CMK (cell line): ENCODE measurements at places on chromosomes 7 and 10.

DNA sequence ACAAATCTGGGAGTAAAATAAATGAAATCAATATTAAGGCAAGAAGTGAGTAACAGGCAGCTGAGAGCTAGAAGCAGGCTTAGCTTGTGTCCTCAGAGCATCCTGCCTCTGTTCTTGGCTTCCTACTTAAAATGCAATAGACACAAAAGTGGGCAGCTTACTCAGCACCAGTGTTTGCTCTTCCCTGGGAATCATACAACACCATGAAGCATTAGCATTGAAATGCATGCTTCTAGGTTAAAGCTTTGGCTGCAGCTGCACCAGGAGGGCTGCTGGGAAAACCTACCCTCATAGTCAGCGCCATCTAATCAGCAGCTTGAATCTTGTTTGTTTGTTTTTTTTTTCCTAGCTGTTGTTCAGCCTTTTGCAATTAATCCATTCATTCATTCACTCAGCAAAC is 104.2 kb upstream of the VWC2 start:
- no peak for DNase-seq

DNA sequence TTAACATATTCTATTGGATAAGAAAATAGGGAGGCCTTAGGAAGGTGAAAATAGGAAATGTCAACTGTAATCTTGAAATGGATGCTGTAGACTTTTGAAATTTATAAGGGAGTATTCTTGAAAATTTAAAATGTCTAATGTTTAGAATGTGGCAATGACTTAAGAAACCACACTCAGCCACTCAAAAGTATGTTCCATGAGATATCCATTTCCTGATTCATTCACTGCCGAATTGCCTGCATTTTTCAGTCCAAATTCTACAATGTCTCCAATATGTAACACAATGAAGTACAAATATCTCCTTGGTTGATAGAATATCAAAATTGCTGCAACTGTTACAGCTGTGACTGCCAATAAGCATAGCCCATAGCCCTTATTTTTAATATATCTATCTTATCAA is 25.9 kb downstream of the PRKG1 start:
- DNase-seq, result no peak

DNA sequence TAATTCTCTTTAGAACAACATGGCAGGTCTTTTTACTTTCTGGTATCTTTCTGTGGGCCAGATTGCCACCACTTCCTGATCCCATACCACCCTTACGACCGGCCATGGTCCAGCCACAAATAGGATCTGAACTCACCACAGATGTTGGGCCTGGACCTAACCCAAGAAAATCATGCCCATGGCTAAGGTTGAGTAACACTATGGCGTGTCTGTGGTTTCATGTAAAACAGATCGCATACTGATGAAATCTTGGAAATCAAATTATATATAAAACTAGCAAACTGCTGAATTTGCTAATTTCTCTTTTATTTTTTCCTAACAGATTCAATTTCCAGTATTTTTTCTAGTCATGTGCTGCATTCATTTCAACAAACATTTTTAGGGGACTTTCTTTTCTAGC is 77.2 kb downstream of the CH25H start:
- DNase-seq, result no peak

DNA sequence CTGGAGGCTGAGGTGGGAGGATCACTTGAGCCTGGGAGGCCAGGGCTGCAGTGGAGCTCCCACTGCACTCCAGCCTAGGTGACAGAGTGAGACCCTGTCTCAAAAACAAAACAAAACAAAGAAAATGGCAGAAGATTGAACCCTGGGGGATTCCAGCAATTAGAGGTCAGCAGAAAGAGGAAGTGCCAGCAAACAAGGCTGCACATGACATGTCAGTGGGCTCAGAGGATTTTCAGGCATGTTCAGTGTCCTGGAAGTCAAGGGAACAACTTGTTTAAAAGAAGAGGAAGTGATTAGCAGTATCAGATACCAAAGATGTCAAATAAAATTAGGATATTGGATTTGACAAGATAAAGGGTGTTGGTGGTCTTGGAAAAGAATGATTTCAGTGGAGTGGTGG is 32.3 kb downstream of the RAB18 start:
- DNase-seq, result peak; percentile 24

- no peak for DNase-seq
These were observed 153.3 kb upstream of the TCERG1L start for GRCh38 chr10:131464789-131465188.

DNA sequence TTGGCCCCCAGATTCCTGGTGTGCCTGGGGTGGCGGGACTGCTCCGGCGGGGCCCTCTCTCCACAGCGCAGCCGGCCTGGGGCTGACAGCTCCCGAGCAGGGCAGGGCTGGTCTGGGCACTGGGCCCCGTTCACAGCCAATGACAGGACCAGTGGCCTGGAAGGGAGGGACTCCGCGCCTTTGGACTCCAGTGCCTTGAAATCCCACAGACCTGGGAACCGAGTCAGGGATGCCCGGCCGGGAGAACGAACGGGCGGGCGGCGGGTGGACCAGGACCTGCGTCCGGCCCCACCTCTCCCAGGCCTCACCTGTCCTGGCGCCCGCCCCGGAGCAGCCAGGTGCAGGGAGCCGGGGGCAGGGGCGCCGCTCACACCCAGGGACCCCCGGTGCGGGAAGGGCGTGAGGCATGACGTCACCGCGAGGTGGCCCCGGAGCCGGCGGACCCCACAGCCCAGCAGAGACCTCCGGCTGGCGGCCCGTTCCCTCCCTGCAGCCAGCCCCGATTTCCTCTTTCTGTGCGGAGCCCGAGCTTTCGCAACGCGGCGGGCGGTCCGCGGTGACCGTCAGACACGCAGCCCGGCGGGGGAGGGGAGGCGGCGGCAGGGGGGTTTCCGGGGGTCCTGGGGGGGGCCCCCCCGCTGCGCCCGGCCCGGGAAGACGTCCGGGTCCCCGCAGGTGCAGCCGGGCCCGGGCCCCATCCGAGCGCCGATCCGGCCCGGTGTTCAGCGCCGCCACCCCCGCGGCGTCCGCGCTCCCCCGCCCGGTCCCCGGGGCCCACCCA is 743 bp downstream of the ADAP1 start:
- DNase-seq, result no peak

GRCh38 chr10:110802090-110802489 is 69.6 kb upstream of the PDCD4 start:
- DNase-seq, result no peak

GRCh38 chr10:29649561-29650551 is 15.1 kb upstream of the SVIL start:
- no peak for DNase-seq

DNA sequence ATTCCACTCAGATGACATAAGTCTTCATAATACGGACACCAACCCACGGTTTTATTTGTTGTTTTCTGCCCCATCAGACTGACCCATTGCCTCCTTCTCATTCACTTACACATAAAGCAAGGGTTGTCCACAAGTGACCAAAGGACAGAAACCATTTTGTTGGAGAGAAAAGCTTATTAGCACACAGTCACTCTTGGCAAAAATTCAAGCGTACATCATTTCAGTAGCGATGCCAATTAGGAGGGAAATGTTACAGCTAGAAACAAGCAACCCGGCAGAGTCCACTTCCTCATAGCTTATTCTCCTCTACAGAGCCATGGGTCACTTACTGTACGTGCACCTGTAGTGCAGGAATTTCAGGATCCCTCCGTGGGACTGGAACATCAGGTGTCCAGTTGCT is 23.0 kb downstream of the ABLIM1 start:
- no peak for DNase-seq

DNA sequence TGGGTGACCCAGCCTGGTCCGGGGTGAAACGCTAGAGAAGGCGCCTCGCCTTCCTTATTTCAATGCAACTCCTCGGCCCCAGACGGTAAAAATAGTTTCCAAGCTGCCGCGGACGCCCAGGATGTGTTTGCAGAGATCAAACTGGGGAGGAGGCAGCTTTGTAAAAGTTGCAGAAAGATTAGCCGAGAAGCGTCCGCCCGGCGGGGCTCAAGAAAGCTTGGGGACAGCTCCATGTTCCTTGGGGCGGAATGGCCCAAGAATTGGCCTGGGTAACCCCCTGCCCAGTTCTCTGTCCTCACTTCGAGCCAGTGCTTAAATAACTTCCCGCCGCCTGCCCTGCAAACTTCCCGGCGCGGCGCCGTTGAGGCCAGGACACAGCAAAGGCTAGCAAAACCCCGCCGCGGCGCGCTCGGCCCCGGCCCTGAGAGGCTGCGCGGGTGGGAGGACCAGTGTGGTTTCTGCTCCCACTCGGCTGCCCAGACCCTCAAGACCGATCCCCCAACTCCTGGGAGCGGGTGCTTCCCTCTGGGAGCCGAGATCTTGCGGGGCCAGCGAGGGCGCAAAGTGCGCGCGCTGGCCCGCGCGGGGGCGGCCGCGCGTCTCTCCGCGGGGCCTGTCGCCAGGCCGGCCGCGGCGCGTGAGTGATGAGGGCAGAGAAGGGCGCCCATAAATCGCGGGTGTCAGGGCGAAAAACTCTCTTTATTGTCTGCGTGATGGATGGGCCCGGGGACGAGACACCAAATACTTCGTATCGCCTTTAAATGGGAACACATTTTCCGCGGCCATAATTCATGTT is 6.3 kb upstream of the ZNF503 start:
- no peak for DNase-seq

GRCh38 chr7:80902716-80903308 is 16.0 kb downstream of the SEMA3C start:
- no peak for DNase-seq

- DNase-seq, result no peak
These were observed 43.2 kb downstream of the FIGNL1 start for GRCh38 chr7:50406935-50407334.

GRCh38 chr10:78964952-78965633 is 103.7 kb upstream of the ZMIZ1 start:
- DNase-seq, result peak; percentile 52

DNA sequence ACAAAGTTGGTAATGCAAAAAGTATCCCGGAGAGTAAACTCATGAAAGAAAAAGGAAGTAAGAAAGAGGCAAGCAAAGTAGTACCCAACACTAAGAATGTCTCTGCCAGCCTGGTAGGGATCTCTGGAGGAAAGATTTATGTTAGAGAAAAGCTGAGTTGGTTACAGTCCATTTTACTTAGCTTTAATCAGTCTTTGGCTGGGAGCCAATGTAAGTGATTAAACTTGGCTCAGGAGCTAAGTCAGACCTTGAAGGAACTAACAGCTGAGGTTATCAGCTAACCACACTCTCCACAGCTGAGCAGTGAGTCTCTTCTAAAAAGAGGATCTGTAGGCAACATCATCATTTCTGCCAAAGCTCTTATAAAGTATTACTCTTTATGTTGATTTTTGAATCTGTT is 148.0 kb downstream of the ANKRD7 start:
- DNase-seq, result no peak

DNA sequence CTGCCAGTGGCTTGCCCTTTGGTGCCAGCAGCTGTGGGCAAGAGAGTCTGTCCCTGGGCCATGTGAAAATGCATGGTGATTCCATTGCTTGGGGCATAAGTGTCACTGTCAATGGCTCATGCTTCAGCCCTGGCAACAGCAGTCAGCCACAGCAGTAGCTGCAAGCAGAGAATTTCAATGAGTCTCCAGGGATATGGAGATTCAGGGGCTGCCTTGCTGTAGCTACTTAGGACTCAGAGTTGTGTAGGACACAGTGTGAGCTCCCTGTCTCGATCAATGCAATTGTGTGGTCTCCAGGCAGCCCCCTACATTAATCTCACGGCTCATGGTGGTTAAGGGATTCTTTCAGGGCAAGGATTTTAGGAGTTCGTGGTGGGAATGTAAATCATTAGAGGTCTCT is 126.3 kb upstream of the STARD3NL start:
- no peak for DNase-seq

DNA sequence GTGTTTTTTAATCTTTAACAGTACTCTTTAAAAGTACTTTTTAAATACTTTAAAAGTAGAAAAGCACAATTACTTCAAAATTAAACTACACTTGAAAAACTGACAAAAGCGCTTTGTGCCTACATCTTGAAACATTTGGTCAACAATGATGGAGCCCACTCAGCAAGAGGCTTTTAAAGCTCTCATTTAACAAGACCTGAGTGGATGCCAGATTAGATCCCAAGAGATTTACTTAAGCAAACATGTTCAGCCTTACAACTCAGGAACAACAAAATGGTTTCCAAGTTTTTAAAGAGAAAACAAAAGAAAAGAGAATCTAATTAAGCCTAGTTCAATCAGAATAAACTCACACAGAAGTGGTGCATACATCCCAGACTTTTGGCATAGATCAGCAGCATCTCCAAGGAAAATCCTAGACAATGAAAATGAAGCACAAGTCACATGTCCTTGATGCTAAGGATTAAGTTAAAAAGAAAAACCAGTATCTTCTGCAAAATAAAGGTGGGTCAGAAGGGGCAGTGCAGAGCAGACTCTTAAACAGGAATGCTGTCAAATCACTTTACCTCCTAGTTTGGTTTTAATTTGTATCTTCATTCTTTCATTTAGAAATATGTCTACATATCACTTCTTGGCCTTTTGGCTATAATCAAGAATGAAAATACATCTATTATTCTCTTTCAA is 26.2 kb downstream of the HIBADH start:
- no peak for DNase-seq

GRCh38 chr10:43880160-43880559 is 231.5 kb upstream of the ZNF32 start:
- no peak for DNase-seq

- DNase-seq, result no peak
These were observed 199.5 kb upstream of the PPP2R2D start for GRCh38 chr10:131701131-131701947.

DNA sequence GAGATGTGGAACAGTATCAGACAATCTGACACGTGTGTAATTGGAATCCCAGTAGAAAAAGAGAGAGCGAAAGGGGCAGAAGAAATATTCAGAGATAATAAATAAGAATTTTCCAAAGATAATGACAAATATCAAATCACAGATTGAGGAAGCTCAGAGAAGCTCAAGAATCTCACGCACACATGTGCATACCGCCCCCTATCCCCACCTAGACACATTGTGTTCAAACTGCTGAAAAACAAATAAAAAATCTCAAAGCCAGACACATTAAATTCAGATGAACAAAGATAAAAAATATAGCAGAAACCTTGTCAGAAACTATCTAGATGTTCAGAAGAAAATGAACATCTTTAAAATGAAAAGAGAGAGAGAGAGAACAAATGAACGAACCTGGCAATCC is 17.2 kb downstream of the SFR1 start:
- no peak for DNase-seq

DNA sequence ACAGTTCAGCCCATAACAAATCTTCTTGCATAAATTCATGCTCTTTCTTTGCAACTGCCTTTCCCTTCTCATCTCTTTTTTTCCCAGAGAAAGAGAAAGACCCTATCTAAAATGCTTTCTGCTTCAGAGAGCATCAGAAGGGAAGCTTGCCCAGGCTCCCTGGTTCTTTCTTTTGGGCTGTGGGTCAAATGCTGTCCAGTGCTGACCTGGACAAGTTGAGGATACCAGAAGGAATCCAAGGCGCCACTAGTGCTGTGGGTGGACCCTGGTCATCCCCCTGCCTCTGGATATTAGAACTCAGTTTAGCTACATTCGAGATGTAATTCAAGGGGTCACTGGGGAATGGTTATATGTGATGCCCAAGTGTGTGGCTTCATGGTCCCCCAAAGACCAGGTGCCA is 411.6 kb downstream of the RPS24 start:
- DNase-seq, result no peak

- no peak for DNase-seq
These were observed 7.8 kb downstream of the PRKAG2 start for GRCh38 chr7:151869109-151869428.

GRCh38 chr10:44757551-44758205 is 153.5 kb upstream of the TMEM72 start:
- no peak for DNase-seq
